ENCODE measurements at places on chromosomes 5 and 9.

GRCh38 chr9:37559125-37559524 is 17.1 kb downstream of the FBXO10 start:
- no peak for DNase-seq

DNA sequence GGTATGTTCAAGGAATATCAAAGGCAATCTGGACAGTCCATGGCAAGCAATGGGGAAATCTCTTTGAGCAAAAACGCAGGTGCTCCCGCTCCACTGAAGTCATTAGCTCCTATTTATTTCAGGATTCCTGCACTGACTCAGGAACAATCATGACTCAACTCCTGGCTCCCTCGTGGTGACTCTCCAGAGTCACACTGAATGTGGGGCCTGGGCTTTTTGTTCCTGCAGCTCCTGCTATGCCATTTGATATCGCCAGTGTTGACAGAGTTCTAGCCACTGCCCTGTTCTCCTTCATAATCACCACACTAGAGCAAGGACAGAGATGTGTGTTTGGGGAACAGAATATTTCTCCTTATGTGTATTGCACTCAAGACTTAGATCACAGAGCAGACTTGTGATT is 187.2 kb upstream of the ZNF462 start:
- DNase-seq, result no peak

GRCh38 chr9:625613-626012 is 215.9 kb upstream of the DMRT1 start:
- no peak for DNase-seq

GRCh38 chr9:134066913-134067851 is 644 bp downstream of the BRD3 start:
- peak; percentile 32 for DNase-seq

GRCh38 chr5:159338118-159338517 is 7.8 kb upstream of the IL12B start:
- no peak for DNase-seq

DNA sequence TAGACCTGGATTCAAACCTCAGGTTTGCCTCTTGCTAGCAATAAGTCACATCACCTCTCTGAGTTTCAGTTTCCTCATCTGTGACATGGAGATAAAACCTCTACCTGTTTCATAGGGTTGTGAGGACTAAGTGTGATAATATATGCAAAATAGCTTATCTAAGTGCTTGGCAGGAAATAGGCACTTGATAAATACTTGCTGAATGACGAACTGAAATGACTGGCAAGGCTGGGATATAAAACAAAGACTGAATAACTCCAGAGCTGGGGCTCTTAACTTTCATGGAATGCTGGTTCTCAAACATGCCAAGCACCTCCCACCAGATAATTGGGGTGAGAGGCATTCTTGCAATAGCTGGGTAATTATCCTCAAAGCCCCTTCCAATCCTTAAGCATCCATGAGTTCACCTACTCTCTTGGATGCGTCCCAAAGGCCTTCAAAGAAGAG is 87.6 kb downstream of the ADRB2 start:
- no peak for DNase-seq

DNA sequence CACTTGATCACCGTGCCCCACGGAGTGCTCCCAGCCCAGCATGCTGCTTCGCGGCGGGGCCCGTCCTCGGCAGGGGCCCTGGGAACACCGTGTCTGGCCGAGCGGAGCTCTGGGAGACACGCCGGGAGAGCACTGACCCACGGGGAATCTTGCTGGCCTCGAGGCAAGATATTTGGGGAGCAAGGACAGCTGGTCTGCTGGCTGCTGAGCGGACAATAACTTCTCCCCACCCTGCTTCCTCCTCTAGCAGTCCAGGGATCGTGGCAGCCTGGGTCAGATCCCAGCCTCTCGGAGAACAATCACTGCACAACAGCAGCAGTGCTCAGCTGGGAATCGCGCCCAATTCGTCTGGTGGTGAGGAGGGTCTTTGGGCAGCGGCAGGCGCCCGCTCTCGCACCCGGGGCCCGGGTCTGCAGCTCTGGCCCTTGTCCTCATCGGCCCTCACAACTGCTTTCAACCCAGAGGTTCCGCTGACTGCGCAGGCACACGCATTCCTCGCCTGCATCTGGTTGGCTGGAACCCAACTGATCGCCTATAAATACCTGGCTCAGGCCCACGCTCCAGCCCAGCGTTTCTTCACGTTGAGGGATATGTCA is 43.4 kb downstream of the DBH start:
- DNase-seq, result no peak

GRCh38 chr9:86614871-86615849 is 260.9 kb upstream of the TUT7 start:
- peak; percentile 1 for DNase-seq

DNA sequence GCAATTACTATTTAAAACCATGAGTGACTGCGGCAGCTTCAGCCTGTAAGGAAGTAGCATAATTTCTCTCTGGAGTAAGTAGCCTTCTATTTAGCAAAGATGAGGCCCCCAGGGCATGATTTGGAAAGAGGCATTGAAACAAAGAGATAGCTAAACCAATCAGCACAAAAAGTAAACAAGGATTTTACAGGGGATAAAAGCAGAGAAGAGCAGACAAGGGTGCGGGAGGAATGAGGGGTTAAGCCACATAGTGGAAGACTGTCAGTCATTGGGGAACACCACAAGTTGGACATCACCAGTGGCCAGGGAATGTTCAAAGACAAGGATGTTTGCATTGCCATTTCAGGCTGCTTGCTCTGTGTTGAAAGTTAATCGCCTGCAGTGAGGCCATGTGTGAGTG is 24.0 kb upstream of the C5orf63 start:
- peak; percentile 45 for DNase-seq

GRCh38 chr5:61463596-61463995 is 131.5 kb downstream of the ZSWIM6 start:
- no peak for DNase-seq

DNA sequence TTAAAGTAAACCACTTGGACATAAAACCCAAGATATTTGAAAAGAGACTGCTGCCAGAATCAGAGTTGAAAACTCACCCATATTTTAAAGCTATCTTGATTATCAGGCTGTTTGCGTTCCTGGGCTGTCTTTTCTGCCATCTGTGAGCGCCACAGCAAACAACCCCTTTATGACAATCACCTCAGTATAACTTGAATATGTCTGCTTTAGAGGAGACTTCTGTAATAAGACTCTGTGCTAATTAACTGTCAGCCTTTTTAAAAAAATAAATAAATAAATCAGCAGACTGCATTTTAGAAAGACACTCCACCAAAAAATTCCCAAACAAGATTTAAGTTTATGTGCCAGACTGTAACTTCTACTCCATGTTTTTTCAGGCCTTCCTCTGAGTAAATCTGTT is 375.7 kb upstream of the CCNH start:
- DNase-seq, result no peak

DNA sequence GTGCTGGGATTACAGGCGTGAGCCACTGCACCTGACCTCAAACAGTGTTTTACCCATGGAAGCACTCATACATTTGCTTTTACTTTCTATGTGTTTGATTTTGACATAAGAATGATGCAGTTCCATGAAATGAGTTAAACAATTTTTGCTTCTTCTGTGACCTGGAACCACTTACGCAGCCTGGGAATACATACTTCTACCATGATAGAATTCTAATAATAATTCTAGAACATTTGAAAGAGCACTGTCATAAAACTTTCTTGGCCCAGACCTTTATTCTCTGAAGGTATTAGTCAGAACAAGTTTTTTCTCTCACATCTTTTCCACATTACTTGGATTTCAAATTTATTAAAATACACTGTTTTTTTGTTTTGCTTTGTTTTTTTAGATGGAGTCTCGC is 25.3 kb upstream of the COL5A1 start:
- no peak for DNase-seq

DNA sequence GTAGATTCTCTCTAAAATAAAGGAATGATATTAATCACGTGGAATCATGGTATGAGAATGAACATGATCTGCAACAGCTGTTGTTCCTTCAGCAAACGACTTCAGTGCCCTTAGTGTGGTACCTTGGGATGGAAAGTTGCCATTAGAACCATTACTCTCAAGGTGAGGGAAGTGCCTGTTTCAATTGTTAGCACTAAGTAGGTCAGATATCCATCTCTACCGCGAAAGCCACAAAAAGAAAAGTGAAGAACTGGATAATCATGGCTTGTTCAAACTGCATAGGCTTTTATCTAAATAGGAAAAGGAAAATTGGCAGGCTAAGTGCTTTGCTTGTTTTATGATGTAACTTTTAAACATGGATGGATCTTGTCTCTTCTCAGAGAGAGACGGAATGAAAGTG is 380.7 kb downstream of the MRPS30 start:
- DNase-seq, result no peak

DNA sequence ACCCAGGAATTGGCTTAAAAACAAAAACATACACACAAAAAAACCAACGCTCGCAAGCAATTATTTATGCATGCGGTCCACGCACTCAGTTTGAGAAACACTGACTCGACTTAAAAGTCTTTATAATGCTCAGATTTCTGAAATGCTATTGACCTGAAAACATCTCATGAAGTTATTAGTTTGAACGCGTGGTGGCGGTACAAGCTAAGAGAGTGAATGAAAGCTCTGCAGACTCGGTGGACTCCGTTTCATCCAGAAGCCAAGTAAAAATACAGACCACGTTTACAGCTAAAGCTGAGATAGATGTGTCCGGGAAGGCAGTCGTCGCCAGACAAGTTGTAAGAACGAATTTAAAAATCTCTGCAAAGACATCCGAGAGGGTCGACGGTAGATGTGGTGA is at the start of gene PCDHB6:
Gene PCDHB6, plus strand, starts transcription at position 246 of the 400 bp plus-strand sequence. CDS start 201 bp downstream, outside the sequence.
- DNase-seq, result peak; percentile 19

DNA sequence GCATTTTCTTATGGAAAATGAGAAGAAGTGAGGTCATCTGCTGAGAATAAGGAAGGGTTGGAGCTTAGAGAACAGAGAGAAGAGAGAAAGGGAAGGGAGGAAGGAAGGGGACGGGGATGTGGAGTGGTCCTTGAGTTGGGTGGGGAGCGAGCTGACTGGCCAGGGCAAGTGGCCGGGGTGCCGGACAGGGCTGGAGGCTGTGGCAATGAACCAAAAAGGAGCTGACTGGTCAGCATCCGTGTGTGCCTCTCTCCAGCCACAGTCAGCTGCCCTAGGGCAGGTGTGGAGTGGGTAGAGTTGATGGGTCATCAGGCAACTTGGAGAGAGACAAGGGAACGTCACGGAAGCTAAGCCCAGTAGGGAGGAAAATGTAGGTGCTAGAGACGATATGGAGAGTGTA is 234.9 kb upstream of the DAP start:
- no peak for DNase-seq

DNA sequence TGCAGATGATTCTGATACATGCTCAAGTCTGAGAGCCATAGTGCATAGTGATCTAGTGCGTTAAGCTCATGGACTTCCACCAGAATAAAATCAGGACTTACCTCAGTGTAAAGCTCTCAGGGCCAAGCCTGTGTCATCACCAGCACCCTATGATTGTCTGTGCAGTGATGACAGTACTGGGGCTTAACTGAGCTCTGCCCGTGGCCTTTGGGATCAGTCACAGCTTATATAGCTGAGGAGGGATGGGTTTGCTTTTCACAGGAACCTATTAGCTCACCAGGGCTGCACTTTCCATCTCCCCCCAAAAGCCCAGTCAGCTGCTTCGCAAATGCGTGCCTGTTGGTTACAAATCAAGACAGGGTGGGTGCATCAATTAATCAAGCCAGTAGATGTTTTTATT is 246.9 kb downstream of the NR3C1 start:
- no peak for DNase-seq

- no peak for DNase-seq
Observed at GRCh38 chr9:32866273-32866672, 82.9 kb downstream of the TMEM215 start.

DNA sequence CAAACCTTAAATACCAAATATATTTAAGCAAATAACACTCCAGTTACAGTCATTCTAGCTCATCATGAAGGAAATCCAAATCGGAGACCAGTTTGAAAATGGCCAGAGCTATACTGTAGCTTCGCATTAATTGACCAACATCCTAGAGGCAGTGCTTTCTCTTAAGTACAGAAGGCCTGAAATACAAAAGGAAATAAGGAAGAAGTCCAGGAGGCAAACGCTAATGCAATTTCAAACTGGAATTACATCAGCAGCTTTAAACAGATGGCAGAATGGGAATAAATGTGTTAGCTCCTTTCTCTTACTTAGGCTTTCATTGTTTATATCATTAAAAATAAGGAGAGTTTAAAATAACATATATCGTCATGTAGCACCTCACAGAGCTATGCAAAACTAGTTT is 197.0 kb downstream of the SEC61B start:
- peak; percentile 65 for DNase-seq

DNA sequence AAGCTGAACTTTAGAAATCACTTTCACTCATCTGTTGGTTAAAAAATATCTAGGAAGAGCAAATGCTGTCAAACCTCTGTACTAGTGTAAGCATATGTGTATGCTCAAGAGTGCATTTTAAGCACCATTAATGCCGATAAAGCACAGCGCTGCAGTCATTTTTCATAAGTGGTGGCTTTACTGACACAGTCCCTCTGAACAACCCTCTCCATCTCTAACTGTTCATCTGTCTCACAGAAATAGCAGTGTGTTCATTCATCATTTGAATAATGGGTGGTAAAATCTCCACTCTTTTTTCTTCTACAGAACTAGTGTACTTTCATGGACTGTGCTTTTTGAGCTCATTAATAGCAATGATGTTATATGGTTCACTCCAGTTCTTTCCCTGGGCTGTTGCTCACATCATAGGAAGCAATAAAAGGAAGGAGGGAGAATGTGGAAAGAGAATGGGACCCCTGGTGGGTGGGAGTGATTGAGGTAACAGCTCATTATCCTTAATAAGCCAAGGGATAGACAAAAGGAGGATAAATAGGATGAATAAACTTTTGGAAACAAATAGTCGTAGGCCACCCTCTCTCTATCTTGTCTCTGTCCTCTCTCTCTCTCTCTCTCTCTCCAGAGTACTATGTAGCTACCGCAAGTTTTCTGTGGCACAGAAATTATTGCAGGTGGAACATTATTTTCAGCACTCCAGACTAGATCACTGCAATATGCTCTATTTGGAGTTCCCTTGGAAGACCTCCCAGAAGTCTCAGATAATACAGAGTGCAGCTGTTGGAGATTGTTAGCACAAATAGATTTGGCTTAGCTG is 117.9 kb upstream of the PRDM9 start:
- no peak for DNase-seq

- no peak for DNase-seq
Observed at GRCh38 chr9:37986771-37987258, 82.2 kb downstream of the SHB start.

- DNase-seq, result peak; percentile 47
Observed at GRCh38 chr5:143229896-143230675, 173.4 kb downstream of the NR3C1 start.

DNA sequence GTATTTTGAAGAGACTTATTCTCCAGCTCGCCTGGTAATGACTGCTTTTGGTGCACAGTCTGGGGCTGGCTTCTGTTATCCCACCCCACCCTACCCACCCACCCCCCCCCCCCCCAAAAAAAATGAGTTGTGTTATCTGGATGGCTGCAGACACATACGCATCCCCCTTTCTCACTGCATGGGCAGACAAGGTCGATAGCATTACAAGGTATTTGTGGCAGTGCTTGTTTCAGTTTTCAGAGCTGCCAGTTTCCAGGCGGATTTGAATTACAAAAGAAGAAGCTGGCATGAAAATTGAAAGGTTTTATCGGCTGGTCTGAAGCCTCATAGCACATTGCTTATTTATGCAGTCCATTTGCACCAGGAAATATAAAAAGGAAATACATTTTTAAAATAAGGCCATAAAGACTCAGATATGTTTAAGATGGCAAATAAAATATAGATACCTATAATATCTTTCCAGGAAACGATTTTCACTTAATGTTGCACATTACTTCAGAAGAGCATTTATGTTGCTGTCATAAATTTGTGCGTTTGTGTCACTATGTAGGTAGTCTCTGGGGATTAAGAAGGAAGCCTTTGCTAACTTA is 85.1 kb upstream of the GRHPR start:
- DNase-seq, result no peak
